Fibroblast of skin of right biceps (primary cell): ENCODE measurements at places on chromosomes 1 and 21.

DNA sequence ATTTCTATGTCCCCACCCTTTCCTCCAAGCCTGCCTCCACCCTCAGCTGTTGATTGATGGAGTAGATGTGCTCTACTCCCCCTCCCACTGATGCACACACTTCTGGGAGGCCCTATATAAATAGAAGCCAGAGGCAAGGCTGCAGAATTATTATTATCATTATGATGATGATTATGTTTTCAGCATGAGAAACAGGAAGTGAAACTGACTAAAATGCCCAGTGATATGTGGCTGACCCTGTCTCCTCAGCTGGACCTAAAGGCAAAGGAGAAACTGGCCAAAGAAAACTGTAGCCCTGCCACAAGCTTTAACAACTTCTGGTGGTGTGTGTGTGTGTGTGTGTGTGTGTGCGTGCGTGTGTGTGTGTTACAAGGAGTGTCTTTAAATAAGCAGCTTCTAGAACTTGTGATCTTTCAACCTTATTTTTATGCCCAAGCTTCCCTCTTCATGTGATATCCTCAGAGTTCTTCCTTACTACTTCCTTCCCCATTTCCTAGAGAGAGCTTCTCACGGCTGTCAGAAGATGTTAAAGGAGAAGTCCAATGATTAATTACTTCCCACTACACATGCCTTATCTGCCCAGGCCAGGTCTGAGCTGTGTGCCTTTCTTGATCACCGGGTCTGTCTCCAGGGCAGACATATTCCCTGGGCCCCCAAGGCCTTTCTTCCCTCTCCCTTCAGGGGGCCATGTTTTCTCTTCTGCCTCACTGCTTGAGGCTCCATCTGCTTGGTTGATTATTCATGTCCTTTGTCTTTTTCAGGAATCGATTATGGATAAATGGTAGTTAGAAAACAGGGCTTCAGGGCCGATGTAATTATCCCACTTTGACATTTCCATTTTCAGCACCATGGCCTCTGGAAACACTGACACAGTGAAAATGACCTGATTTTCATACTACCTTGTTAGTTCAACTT, 11.6 kb upstream of the MAPKAPK2 start:
- peak; percentile 30 for DNase-seq

DNA sequence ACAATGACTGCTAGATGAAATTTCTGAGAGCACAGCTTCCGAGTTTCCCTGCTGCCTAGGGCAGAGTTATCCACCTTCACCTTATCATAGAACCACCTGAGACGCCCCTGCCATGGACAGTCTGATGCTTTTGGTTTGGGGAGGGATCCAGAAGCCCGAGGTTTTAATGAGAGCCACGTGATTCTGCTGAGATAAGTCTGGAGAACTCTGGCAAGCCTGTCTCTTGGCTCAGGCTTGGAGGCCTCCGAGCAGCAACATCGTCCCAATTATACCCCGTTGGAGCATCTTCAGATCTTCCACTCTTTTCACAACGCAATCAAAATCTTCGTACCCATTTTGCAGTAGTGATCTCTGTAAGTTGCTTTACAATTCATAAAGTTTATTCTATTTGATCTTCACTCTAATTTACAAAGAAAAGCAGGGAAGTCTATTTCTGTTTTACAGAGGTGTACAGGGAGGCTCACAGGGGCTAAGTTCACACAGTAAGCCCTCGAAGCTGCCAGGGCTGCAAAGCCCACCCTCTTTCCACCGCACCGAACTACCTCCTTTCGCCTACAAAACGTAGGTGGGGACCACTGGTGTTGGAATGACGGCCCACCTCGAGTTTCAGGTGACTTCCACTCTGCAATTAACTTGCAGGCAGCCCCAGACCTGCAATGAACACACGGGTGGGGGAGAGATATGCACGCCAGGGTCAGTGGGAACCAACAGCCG, 513 bp upstream of the HHAT start:
- no peak for DNase-seq

DNA sequence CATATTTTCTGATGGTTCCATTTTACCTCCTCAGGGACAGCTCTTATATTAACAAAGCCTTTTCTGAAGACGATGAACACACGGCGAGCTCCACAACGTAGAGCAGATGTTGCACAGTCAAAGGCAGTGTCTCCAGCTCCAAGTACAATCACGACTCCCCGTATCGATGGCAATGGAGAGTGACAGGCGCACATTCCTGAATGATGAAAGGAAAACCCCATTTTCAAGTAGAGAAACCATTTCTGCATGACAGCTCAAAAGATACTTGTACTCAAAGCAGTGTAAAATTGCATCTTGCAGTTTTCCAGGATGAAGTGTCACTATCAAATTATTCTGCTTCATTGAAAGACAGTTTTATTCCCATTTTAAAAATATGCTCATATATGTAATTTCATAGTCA, 327.6 kb downstream of the DPYD start:
- no peak for DNase-seq

DNA sequence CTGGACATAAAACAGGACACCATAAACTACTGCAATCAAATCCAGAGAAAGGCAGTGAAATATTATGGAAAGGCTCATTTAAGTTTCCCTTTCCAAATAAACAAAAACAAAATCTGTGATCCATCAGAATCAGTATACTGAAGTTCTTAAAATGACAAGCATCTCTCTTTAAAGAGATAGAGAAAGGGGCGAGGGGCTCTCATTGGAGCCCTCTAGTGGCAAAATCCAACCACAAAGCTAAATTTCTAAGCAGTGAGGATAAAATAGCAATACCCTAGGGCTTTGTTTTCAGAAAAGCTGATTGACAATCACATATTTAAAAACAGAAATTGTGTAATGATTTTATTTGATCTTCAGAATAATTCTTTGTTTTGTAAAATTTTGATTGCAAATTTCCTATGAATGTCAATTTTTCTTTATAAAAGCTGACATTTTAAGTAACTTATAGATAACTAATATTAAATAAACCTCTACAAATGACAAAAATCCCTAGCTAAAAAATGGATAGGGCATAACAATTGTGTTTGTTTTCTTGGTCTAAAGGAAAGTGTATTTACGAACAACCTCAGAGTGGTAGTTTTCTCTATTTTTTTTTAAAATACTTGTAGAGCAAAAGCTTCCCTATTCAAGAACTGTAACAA, 138.2 kb downstream of the COL24A1 start:
- DNase-seq, result peak; percentile 31

- DNase-seq, result peak; percentile 68
Observed at GRCh38 chr21:33762803-33763581, 120.7 kb downstream of the ITSN1 start.

DNA sequence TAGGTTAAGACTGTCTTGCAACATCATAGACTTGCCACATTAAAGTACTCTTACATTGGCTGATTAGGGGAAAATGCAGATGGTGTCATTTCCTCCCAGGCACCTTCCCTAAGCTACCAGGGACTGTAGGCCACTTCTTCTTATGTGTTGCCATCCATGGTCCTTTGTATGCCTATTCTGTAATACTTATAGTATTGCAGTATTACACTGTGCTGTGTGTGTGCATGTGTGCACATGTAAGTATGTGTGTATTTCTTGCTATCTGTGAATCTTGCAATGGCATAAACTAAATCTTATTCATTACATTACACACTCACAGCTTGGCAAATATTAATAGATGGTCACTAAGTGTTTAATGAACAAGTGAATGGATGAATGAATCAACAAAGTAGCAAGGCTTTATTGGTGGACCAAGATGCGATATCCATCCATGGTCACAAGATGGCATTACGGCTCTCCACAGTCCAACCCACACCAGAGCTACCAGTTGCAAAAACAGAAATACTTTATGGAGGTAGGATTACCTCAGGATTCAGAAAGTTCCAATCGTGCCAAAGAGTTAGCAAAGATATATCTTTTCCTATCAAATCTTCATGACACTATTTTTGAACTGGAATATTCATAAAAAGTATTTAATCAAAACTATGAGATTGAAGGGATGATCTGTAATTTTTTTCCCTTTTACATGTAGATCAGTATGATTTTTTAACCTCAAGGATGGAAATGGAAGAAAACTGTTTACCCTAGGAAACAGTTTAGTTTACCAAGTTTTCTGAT, 160.2 kb downstream of the DENND1B start:
- peak; percentile 41 for DNase-seq

DNA sequence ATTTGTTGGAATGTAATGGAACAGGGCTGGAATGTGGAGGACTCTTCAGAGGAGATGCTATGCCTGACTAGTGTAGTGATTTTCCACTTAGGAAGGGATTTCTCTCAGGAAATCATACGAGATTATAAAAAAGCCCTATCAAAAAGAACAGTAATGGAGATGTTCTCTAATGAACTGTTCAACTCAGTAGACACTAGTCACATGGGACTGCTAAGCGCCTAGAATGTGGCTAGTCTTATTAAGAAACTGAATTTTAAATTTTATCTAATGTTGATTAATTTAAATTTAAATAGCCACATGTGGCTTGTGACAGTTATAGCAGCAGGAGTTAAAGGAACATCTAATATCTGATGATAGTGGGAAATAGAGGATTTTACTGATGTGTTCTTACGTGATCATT, 94.0 kb downstream of the SLC35F3 start:
- no peak for DNase-seq

DNA sequence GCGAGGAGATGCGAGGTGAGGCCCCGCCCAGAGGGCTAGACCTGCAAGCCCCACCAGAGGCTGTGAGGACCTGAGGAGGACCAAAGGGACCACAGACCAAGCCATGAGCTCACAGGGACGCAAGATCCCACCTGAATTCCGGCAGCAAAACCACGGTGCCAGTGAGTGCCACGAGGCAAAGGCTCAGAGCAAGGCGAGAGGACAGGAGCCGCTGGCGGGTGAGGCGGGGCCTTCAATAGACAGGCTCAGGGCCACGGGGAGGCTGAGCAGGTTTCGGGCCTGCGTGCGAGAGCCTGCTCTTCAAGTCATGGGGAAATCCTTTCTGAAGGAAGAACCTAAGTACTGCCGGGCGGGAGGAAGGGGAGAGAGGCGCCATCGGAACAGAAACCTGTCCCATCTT, 7.1 kb upstream of the TMEM240 start:
- no peak for DNase-seq

- DNase-seq, result peak; percentile 63
Observed at GRCh38 chr1:218481116-218481775, 136.1 kb downstream of the TGFB2 start.

GRCh38 chr1:115545791-115546733, 95.7 kb upstream of the VANGL1 start:
- DNase-seq, result peak; percentile 99

DNA sequence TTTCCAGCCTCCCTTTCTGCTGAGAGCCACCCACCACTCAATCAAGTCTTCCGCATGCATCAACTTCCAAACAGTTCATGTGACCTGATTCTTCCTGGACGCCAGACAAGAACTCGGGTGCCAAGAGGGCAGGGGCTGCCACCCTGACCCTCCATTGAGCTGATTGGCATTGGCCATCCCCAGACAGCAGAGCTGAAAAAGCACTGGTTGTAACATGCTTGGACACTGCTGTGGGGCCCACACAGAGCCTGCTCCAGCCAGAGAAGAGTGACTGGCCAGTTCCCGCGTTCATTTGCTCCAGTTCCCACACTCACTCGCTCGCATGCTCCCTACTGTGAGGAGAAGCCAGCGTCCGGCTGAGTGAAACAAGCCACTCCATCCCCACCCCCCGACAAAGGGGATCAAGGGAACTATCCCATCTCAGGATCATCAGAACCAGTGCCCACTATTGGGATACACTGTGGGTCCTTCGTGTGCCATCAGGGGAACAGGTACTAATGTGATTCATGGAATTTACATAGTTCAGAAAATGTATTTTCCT, 420.3 kb downstream of the NPHP4 start:
- DNase-seq, result no peak

GRCh38 chr1:239764546-239764945, 327.1 kb upstream of the FMN2 start:
- no peak for DNase-seq

DNA sequence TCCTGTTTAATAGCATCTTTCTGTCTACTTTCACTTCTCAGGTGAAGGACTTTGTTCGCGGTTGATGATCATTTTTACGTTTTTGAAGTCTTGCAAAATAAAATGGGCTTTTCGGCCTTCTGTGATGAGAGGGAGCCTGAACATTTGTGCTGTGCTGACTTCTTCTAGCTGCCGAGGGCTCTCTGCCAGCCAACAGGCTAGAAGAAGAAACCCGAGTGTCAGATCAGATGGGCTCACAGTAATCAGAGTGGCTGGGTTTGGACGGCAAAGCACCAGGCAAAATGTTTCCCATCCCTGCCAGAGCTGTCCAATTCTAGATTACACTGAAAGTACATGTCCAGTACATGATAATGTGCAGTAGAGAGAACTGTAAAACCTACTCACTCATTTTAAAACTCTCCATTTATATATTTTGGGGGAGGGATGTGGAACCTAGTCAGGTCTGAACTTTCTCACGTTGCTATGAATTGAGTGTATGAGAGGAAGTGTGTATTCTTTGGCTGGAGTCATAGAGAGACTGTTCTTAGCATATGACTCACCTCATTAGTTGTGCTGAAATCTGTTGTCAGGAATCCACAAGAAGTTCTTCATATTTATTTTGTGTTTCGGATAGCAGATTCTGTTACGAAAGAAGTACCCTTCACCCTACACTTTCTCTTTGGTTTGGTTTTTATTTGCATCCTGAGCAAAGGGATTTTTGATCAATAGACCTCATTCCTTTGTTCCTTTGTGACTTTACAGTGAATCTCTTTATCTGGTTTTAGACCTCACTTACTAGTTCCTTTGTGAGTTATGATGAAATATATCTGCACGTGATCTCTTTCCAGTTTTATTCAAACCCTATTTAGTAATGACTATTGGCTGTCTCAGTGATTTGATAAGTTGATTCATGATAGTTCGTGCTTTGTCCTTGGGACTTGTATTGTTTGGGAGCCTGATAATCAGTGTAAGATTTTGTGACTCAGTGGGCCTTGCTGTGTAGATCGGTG, 4.8 kb downstream of the ATP1A1 start:
- DNase-seq, result peak; percentile 91
